ENCODE measurements at places on chromosomes 4 and X. TPM values are rescaled to one million over a fixed set of nuclear protein-coding genes. Genes with fewer than 3 reads are reported as not detected.

SPP1 gene
- total RNA-seq, result not detected

GAGE12E gene
- not detected for total RNA-seq

XAGE2 gene
- total RNA-seq, result not detected

GRCh38 chr4:174672276-174672675 lies 150.0 kb upstream of the HPGD start:
- H3K4me1 ChIP-seq, result no peaks in the 10 kb centered on the region
- H3K36me3 ChIP-seq, result no peaks in the 10 kb centered on the region
- no peak for DNase-seq
- H3K27me3 ChIP-seq, result peaks cover 5% of the 10 kb centered on the region
- H3K4me3 ChIP-seq, result no peak overlapping the region

- peaks cover 27% of the 10 kb centered on the region for H3K4me1 ChIP-seq
- H3K27me3 ChIP-seq, result no peaks in the 10 kb centered on the region
- H3K27ac ChIP-seq, result no peak overlapping the region
- peaks cover 23% of the 10 kb centered on the region for H3K36me3 ChIP-seq
- DNase-seq, result no peak
These were observed 77.4 kb downstream of the TBL1X start for GRCh38 chrX:9542106-9542760.

DNA sequence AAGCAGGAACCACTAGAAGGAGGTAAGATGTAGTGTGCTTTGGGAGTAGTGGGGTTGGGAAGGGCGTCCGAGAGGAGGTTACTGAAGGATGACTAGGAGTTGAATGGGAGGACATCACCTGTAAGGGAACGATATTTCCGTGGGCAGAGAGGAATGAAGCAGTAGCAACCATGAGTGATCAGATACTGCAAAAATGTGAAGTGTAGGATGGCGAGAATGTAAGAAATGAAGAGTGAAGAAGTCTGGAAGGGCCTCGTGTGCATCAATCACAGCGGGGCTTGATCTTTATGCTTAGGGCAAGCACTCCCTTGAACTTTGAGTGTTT lies 594 bp downstream of the MSMO1 start:
- peaks cover 23% of the 10 kb centered on the region for H3K36me3 ChIP-seq
- H3K4me1 ChIP-seq, result peaks cover 36% of the 10 kb centered on the region
- no peak for DNase-seq
- no peaks in the 10 kb centered on the region for H3K27me3 ChIP-seq
- H3K27ac ChIP-seq, result no peak overlapping the region
- no peak overlapping the region for H3K4me3 ChIP-seq
